Smooth muscle cell of the brain vasculature (primary cell): ENCODE measurements at places on chromosomes 1 and 21.

DNA sequence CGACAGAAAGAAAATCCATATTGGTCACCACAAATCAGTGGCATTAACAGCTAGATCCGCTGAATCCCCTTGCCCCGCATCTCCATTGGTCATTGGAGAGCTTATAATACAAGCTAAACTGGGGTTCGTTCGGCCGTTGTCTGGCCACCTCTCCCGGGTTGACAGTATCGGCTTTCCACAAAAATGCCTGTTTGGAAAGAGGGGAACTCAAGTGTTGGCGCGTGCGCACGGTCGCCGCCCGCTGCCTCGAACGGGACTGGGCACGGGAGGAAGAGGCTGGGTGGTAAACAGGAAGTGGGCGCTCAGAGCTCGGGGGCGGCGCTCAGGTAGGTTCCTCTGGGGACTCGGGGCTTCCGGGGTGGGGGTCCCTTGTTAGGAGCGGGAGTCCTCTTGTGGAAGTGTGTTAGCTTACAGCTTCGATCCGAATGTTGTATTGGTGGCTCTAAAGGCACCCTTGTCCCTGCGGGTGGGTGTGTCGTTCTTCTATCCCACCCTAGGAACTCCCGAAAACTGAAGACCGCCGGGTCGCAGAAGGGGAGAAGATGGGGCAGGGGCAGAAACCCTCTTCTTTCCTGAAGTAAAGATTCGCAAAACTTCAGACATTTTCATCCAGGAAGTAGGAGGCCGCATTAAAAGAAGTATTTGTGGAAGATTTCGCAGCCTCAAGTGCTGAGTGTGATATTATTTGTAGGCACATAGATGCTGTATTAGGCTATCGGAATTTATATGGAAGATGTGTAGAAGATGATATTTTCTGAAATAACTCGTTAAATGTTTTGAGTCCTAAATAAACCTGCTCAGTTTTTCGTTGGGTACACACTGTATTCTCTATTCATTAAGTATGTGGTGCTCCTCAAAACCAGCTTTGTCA, 962 bp downstream of the BROX start:
- DNase-seq, result peak; percentile 89

- no peak for DNase-seq
Observed at GRCh38 chr1:166947398-166948043, 27.8 kb downstream of the ILDR2 start.

GRCh38 chr1:228305721-228306152, 97.9 kb downstream of the OBSCN start:
- no peak for DNase-seq

GRCh38 chr1:28437264-28437923, 67.9 kb downstream of the PHACTR4 start:
- DNase-seq, result no peak

- DNase-seq, result no peak
Observed at GRCh38 chr1:94279038-94279437, 41.7 kb upstream of the ARHGAP29 start.

DNA sequence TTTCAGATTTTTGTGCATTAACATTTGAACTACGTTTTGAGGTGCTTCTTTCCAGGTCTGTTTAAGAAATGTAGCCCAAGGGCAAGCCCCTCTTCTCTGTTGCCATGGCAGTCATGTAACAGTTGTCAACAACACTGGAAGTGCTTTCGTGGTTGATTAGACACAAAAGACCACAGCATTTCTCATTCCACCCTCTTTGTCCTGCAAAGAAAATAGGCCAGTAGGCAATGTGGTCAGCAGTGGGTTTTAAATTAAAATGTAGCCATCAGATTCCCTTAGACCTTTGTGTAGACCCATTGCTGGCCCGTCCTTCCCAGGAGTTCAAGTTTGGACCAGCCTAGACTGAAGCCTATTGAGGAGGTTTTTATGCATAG, 35.4 kb downstream of the VANGL1 start:
- no peak for DNase-seq

GRCh38 chr1:118363396-118363795, 178.4 kb upstream of the SPAG17 start:
- no peak for DNase-seq

DNA sequence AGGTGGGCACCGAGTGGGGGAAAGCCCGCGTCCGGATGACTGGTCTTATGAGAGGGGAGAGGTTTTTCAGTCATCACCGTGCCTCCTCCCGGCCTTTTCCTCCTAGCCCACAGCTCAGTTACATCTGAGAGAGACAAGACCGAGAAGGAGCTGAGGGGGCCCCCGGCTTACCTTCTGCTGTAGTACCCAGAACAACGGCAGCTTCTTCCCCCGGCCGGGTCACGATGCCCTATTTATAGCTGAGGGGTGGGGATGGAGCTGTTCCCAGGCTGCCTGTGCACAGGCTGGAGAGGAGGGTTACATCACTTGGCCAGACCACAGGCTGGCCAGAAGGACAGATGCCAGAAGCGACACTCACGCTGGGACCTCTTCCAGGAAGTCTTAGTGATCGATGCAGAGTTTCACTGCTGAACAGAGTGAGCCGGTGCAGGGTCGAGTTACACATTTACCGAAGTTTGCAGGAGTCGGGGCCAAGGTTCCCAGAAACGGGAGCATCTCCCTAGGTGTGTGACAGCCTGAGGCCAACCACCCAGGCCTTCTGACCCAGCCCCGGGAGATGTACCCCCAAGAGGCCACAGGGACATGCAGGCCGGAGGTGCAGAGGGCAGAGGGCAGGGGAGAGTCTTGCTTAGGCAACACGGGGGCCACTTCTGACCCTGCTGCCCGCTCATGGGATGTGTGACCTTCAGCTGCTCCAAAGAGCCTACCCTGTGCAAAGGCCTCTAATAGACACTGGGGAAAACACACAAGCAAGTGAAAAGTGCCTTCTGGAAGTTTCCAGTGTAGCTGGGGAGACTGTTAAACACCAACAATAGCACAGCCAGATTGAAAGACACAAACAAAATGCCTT, at the start of gene AGT:
TSS of gene AGT (minus strand) at position 208 of the 850 bp plus-strand sequence. CDS start 3,299 bp downstream, outside the sequence.
- no peak for DNase-seq

DNA sequence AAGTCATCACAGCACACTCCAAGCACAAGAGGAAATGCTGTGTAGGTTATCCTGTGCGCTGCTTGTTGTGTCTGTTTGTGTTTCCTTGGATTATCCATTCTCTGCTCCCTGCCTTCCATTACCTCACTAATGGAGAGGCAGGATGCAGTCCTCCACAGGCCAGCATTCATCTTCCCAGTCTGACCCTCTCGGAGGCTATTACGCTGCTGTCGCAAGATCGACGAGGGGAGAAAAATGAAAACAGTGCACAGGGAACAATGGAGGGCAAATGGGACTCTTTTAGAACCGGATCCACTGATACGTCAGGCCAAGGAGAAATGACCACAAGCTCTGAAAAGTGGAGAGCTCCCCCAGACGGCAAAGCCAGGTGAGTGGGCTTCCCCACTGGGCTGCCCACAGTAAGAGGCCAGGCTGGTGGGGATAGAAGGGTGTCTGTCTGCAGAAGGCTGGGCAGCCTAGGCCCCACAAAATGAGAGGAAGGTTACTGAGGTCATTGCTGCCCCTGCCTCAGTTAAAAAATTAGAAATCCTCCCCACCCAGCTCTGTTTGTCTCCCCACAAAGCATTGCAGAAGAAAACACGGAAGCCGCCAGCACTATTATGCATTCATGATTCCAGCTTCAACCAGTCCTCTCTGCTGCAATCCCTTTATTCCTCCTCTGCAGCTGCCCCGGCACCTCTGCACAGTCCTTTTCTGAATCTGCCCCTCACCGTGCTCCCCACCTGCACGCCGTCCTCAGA, 21.7 kb downstream of the LRRN2 start:
- no peak for DNase-seq

DNA sequence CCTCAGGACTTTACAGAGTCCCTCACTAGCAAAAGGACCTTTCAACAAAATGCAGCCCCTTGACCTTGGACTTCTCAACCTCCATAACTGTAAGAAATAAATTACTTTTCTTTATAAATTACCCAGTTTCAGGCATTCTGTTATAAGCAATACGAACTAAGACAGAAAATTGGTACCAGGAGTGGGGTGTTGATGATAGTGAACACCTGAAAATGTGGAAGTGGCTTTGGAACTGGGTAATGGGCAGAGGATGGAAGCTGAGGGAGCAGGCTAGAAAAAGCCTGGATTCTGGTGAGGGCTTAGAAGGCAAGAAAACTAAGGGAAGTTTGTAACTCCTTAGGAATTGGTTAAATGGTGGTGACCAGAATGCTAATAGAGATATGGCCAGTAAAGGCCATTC, 46.8 kb downstream of the DSCAM start:
- DNase-seq, result no peak

DNA sequence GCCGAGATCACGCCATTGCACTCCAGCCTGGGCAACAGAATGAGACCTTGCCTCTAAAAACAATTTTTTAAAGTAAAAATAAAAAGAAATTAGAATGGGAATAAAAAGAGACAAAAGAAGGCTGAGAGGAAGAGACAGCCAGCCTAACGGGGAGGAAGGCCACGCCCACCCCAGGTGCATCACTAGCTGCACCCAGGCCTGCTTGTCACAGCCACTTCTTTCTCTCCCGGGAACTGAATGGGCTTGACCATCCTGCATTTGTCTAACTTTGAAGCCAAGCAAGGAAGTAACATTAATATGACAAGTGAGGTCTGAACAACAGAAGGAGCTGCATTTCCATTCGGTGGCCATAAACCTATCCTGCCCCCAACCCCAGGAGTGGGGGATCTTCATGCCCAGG, 20.8 kb upstream of the EFNA1 start:
- no peak for DNase-seq

GRCh38 chr1:219188331-219188803, 14.7 kb downstream of the LYPLAL1 start:
- DNase-seq, result no peak

- DNase-seq, result peak; percentile 67
Observed at GRCh38 chr1:67441183-67441582, 11.0 kb upstream of the SERBP1 start.

DNA sequence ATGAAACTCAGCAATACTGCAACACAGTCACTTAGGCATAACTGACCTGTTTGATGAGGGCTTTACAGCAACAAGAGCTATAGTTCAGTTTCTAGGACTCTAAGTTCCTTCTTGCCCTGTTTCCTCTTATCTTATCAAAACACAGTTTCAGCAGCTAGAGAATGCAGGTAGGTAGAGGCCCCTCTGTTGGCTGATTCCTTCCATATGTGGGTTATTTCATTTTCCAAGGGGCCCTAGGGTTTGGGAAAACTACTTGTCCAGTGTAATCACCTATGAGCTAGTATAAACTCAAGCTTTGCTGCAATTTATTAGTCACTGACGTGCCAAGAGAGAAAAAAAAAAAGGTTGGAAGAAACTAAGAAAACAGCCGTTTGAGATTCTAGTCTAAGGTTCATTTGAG, 607.7 kb upstream of the USP24 start:
- no peak for DNase-seq

GRCh38 chr1:203351037-203351625, at the start of gene FMOD:
FMOD (minus strand) TSS chr1:203351122; CDS start chr1:203348270, 2,852 bp downstream.
- DNase-seq, result no peak

DNA sequence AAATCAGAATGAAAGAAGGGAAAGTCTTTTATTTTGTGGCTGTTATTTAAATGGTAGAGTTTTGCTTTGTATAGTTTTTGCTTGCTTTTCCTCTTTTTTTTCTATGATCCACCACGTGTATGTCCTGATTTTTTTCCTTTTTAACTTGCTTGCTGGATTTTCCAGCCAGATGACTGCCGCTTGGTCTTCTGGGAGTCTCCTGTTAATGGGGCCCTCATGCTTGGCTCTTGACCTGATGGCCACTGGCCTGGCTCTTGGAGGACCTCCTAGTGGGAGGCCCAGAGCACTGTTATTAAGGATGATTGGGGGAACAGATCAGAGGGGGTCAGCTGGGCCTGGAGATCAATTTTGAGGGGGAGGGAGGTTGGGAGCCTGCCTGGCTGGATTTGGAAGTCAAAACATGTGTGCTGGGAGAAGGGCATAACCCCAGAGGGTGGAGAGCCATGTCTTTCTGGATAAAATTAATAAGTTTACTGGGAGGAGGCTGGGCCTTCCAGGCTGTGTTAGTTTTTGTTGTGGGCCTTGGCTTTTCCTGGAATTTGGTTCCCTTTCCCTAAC, 1.2 kb downstream of the FGGY start:
- no peak for DNase-seq

DNA sequence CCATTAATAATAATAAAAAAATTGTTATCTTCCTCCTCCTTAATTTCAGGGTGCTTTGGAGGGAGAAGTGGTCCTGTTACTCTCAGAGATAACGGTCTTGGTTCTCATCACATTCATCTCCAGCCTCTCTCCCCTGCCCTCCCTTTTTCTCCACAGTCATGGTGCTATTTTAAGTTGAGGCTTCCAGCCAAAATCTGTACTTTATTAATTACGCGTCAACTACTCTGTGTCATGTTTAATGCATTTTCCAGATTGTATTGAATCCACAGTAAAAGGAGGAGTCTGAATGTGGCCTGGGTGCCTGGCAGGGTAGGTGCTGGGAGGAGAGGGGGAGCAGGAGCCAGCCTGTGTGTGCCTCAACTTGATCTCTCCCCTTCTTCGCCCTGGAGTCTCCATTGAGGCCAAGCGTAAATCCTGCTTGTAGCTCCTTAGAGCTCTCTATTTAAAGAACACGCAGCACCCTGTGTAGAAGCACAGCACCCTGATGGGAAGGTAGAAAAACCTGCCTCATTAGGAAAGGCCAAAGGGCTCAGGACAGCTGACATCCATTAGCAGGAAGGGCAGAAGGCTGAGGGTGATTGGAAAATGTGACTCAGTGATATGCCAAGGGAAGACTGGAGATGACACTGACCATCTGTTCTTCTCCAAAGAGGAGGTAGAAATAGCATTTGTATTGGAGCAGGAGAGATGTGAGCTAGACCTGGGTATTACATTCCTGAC, 82.4 kb downstream of the PLXNA2 start:
- no peak for DNase-seq

- no peak for DNase-seq
Observed at GRCh38 chr1:20141001-20141400, 1.9 kb downstream of the PLA2G2F start.

DNA sequence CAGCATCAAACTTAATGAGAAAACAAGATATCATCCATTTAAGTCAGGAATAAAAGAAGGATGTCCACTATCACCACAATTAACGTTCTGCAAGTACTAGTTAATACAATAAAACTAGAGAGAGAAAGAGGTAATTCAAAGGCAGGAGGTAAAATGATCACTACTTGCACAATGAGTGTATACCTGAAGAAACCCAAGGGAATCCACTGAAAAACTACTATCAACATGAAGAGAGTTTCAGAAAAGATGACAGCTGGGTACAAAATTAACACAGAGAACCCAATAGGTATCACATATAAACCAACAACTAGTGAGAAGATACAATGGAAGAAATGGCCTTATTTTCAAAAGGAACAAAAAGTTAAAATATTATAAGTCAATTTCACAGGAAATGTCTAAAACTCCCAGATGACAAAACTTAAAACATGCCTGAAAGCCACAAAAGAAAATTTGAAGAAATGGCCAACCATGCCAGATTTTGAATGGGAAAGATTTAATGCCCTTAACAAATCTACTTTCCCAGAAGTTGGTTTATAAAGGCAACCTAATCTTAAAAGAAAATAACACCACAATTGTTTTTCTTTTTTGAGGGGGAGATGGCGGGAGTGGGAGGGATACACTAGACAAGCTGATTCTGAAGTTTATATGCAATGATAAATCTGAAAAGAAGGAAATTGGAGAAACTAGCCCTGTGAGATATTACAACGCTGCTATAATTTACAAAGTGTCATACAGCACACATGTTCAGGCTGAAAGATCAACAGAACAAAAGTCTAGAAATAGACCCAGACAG, 17.8 kb downstream of the VPS26C start:
- no peak for DNase-seq

- peak; percentile 67 for DNase-seq
Observed at GRCh38 chr1:65429806-65430205, 9.3 kb downstream of the LEPR start.
